ENCODE measurements at places on chromosomes 5 and 9. TPM values are rescaled to one million over a fixed set of nuclear protein-coding genes. Genes with fewer than 3 reads are reported as not detected.

IL5 gene
- total RNA-seq = not detected

DRD1 gene
- 0.10 TPM for total RNA-seq

ANKRD18A gene
- total RNA-seq = 2.8 TPM

PCDHGA2 gene
- 3.6 TPM for total RNA-seq

GABRA6 gene
- not detected for total RNA-seq

FGFR4 gene
- 6.4 TPM for total RNA-seq

IL33 gene
- 28.1 TPM for total RNA-seq

TMC1 gene
- total RNA-seq = 0.69 TPM

PPWD1 gene
- 77.7 TPM for total RNA-seq

HINT2 gene
- total RNA-seq = 12.3 TPM

CERCAM gene
- total RNA-seq = 54.4 TPM

PCDHA7 gene
- 0.30 TPM for total RNA-seq

RANBP3L gene
- total RNA-seq = 5.1 TPM

RASEF gene
- total RNA-seq = 4.9 TPM

PCDHB11 gene
- 3.5 TPM for total RNA-seq

SPTAN1 gene
- 269 TPM for total RNA-seq

SARDH gene
- 2.6 TPM for total RNA-seq

DNAH5 gene
- 0.20 TPM for total RNA-seq

CD72 gene
- 1.6 TPM for total RNA-seq

SLF1 gene
- 11.0 TPM for total RNA-seq

C5orf52 gene
- total RNA-seq = not detected

GMCL2 gene
- total RNA-seq = not detected

F2R gene
- total RNA-seq = 59.2 TPM

SH3RF2 gene
- 9.8 TPM for total RNA-seq

HAVCR2 gene
- 8.1 TPM for total RNA-seq

GAS1 gene
- 97.8 TPM for total RNA-seq

TBCA gene
- total RNA-seq = 76.8 TPM

SEMA6A gene
- 46.9 TPM for total RNA-seq

NIPBL gene
- total RNA-seq = 90.3 TPM

FAM200C gene
- total RNA-seq = 10.5 TPM

JAKMIP2 gene
- total RNA-seq = 0.49 TPM

TAS2R1 gene
- total RNA-seq = not detected

MINAR2 gene
- not detected for total RNA-seq

DCP2 gene
- 47.6 TPM for total RNA-seq

ANKRD31 gene
- total RNA-seq = 0.30 TPM

IL31RA gene
- total RNA-seq = 13.2 TPM

FCN2 gene
- total RNA-seq = 0.39 TPM

BARX1 gene
- not detected for total RNA-seq

DMRT2 gene
- total RNA-seq = 11.8 TPM

SLC6A3 gene
- not detected for total RNA-seq

SLC36A2 gene
- 0.20 TPM for total RNA-seq
